ENCODE measurements at places on chromosomes 11 and 22. TPM values are rescaled to one million over a fixed set of nuclear protein-coding genes. Genes with fewer than 3 reads are reported as not detected.

The CBX7 gene
- total RNA-seq, result 82.7 TPM

The SLC6A5 gene
- not detected for total RNA-seq

DNA sequence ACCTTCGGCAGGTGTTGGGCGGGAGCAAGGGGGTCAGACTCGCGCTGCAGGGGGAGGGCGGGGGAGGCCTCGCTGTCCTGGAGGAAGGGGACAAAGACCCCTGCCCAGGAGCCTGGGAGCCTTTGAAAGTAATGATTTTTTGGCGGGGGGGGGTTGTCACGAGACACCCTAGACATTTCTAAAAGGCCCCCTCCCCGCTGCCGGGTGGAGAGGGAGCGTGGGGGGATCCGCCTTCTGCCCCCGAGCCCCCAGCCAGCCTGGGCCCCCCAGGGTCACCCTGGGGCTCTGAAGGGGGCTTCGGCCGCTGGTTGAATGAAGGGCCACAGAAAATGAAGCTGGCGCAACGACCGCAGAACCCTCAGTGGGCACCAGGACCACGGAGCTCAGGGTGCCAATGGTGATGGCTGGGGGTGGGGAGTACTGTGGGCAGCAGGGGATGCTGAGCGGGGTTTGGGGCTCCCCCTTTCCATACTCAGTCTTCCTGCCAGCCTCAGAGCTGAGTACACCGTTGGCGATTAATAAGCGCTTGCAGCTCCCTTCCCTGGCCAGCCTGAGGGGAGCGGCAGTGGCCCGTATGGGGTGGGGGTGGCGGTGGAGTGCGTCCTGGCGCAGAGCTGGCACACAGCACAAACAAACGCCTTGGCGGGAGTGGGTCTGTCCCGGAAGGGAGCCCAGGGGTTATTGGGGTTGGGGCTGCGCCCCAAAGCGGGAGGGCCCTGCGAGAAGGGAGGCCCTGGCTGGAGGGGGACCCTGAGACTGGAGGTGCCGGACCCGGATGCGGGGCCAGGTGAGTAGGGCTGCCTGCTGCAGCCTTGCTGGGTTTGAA lies 1.2 kb upstream of the DUSP8 start:
- DNase-seq, result no peak

The FAM180B gene
- total RNA-seq, result not detected

GRCh38 chr11:11701070-11701469 lies 79.3 kb upstream of the GALNT18 start:
- DNase-seq, result no peak

DNA sequence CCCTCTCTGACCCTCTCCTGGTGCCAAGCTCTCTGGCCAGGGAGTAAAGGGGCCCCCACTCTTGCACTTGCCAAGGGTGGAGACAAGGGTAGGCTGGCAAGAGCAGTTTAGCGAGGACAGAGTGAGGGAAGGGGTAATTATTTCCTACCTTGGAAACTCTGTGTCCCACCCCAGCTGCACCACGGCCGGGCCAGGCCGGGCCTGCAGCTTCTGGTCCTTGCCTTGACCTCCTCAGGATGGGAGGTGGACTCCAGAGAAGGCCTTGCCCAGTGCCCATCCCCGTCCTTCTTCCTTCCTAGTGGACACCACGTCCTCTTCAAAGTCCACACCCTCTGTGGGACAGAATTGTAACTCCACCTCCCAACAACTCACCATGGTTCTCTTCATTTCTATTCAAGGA lies 18.4 kb upstream of the OSBPL5 start:
- no peak for DNase-seq

GRCh38 chr22:50674130-50674500 lies 1.5 kb downstream of the SHANK3 start:
- no peak for DNase-seq
